ENCODE measurements at places on chromosomes 16 and 17.
A peak's percentile ranks its signal among the peaks of the same experiment; 100 is the strongest.

GRCh38 chr17:44820631-44821212, 9.4 kb downstream of the GJC1 start:
- DNase-seq, result no peak

DNA sequence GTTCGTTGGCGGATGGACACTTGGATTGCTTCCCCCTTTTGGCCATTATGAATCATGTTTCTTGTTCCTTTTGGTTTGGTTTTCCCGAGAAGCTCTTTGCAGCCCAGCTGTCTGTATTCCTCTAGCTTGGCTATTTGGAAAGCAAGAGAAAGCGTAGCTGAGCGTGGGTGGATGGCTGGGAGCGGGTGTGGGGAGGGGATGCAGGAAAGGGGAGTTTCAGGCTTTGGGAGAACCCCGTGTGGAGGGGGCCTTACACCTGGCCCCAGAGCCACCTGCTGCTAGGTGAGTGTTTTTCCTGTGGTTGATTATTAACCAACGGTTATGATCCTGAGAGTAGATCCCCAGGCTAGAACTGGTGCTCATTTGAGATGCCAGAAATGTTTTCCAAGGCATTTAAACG, 103.7 kb downstream of the RAP1GAP2 start:
- DNase-seq, result no peak

GRCh38 chr17:42578282-42578869, 847 bp upstream of the PSMC3IP start:
- peak; percentile 65 for DNase-seq

- DNase-seq, result no peak
Measured at GRCh38 chr16:11051879-11052808, 107.8 kb downstream of the CLEC16A start.

GRCh38 chr16:31480851-31481536, 1.9 kb upstream of the SLC5A2 start:
- DNase-seq, result no peak

DNA sequence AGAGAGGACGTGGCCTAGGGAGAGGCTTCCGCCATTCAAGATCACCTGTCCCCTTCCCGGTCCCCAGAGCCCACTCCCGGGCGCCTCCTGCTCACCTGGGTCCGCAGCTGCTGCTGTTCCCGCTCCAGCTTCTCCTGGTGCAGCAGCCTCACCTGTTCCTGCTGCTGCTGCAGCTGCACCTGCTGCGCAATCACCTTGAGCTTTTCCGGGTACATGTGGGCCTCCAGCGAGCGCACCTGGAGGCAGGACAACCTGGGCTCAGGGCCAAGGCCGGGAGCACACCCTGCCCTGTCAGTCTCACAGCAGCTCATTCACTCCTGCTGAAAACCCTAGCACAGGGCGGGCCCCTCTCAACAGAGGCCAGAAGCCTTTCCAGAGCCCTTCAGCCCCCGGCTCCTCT, 12.5 kb downstream of the TFAP4 start:
- DNase-seq, result no peak

- DNase-seq, result peak; percentile 64
Measured at GRCh38 chr16:87582216-87582965, 19.9 kb upstream of the JPH3 start.

DNA sequence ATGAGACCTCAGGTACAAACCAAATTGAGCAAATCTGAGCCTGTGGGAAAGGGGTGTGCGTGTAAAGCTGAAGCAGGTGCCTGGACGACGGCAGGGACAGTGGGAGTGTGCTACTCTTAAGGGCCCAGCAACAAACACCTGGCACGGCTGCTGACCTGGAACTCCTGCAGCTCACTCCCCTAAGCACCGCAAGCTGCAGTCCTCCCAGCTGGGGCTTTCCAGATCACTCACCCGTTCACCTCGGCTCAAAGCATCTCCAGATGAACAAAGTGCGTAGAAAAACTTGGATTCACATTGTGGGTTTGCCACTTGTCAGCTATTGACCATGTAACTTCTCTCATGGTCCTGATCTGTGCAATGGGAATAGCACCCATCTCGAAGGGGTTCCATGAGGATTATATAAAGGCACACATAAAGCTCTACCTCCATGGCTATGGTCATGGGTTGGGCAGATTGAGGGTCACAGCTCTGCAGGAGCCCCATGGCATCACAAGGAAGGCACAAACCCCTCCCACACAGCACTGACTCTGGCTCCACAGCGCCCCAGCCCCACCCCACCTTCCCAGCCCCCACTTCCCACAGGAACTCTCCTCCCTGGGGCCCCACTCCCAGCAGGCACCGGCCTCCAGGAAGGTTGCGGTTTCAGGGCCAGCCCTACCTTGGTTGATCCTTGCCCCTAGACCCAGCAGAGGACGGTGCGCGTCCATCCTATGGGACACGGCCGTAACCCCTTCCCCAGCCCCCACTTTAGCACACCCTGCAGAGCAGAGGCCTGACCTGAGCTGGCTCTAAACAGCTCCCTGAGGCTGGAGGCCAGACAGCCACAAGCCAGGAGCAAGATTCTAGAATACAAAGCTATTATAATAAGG, 21.9 kb downstream of the ST3GAL2 start:
- no peak for DNase-seq

Data from hindlimb muscle (tissue), 1 donor.